ENCODE measurements at places on chromosomes 3 and 15. TPM values are rescaled to one million over a fixed set of nuclear protein-coding genes. Genes with fewer than 3 reads are reported as not detected.

- no peaks in the 10 kb centered on the region for H3K36me3 ChIP-seq
- H3K4me3 ChIP-seq = no peak overlapping the region
- H3K27me3 ChIP-seq = peaks cover 29% of the 10 kb centered on the region
- DNase-seq = no peak
- H3K27ac ChIP-seq = no peak overlapping the region
These were observed 132.8 kb upstream of the ICE2 start for GRCh38 chr15:60611592-60612346.

DNA sequence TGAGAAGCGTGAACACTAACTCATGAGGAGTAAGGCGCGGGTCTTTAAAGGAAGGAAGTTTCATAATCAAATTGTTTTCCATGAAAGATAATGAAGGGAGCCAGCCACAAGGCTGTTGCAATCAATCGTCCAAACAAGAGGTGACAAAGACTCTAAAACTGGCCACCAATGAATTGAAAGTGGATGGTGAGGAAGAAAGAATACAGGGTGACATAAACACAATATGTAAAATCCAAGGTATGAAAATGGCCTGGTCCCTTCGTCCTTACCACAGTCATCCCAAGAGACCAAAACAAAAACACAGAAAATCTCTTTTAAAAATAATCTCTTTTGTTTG lies 12.0 kb downstream of the CD86 start:
- DNase-seq = no peak
- no peak overlapping the region for H3K4me3 ChIP-seq
- peaks cover 13% of the 10 kb centered on the region for H3K4me1 ChIP-seq
- H3K27me3 ChIP-seq = no peaks in the 10 kb centered on the region
- no peaks in the 10 kb centered on the region for H3K36me3 ChIP-seq

- DNase-seq = no peak
- no peaks in the 10 kb centered on the region for H3K36me3 ChIP-seq
These were observed 41.5 kb downstream of the GPD1L start for GRCh38 chr3:32147933-32148332.

GRCh38 chr3:71732637-71733036 lies 7.4 kb upstream of the EIF4E3 start:
- H3K4me1 ChIP-seq = peaks cover 14% of the 10 kb centered on the region
- no peak overlapping the region for H3K4me3 ChIP-seq
- no peaks in the 10 kb centered on the region for H3K36me3 ChIP-seq
- H3K27me3 ChIP-seq = peaks cover 14% of the 10 kb centered on the region

DNA sequence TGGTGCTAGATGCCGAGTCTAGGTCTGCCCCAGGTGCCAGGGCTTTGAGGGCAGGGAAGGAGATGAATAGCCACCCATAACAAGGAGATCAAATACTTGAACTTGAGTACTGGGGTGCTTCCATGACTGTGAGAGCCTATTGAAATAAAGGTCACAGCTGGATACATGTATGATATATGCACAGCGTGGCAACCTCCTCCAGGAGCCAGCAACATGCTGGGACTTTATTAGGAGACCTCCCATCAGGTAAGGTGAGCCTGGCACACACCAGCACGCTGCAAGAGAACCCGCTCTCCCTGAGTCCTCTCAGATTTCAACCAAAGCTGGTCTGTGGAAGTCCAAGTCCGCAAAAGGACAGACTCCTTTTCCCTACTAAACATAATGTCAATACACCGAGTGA lies 10.5 kb upstream of the HES1 start:
- DNase-seq = no peak
- no peaks in the 10 kb centered on the region for H3K36me3 ChIP-seq
- H3K4me1 ChIP-seq = peaks cover 14% of the 10 kb centered on the region
- no peak overlapping the region for H3K27ac ChIP-seq
- no peak overlapping the region for H3K4me3 ChIP-seq

DNA sequence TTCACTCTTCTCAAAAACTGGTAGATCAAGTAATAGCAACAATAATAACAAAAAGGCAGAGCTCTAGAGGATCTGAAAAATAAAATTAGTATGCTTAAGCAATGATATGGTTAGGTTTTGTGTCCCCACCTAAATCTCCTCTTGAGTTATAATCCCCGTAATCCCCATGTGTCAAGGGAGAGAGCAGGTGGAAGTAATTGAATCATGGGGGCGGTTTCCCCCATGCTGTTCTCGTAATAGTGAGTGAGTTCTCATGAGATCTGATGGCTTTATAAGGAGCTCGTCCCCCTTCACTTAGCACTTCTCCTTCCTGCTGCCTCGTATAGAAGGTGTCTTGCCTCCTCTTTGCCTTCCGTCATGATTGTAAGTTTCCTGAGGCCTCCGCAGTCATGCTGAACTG lies 60.2 kb upstream of the ABHD2 start:
- H3K4me1 ChIP-seq = no peaks in the 10 kb centered on the region
- no peak for DNase-seq
- no peaks in the 10 kb centered on the region for H3K36me3 ChIP-seq

GRCh38 chr15:50904211-50904610 lies 4.3 kb upstream of the AP4E1 start:
- no peaks in the 10 kb centered on the region for H3K27me3 ChIP-seq
- peaks cover 19% of the 10 kb centered on the region for H3K4me1 ChIP-seq
- DNase-seq = no peak
- H3K27ac ChIP-seq = no peak overlapping the region
- H3K36me3 ChIP-seq = peaks cover 4% of the 10 kb centered on the region
- H3K4me3 ChIP-seq = no peak overlapping the region

DNA sequence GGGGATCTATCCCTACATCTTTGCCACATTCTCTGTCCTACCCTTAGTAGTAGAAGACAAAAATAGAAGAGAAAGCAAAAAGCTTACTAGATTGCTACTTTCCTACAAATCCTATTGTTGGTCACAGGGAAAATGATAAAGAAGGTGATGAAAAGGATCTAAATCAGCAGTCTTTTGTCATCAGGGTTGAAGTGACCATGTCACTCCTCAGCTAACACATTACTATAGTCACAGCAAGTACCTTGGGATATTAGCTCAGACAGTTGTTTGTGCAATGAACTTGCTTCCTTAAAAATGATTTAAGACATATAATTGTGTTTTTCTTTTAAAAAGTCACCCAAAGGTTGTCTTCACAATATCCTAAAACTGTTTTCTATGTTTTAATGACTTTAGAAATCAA lies 6.3 kb downstream of the ST3GAL6 start:
- H3K36me3 ChIP-seq = no peaks in the 10 kb centered on the region
- peaks cover 48% of the 10 kb centered on the region for H3K4me1 ChIP-seq
- H3K27me3 ChIP-seq = no peaks in the 10 kb centered on the region
- DNase-seq = no peak
- H3K27ac ChIP-seq = peak overlapping the region; percentile 36
- no peak overlapping the region for H3K4me3 ChIP-seq

- H3K27me3 ChIP-seq = no peaks in the 10 kb centered on the region
- H3K36me3 ChIP-seq = peaks cover 3% of the 10 kb centered on the region
- no peak overlapping the region for H3K27ac ChIP-seq
- peaks cover 19% of the 10 kb centered on the region for H3K4me1 ChIP-seq
These were observed 58.8 kb downstream of the KAT2B start for GRCh38 chr3:20099060-20099459.

DNA sequence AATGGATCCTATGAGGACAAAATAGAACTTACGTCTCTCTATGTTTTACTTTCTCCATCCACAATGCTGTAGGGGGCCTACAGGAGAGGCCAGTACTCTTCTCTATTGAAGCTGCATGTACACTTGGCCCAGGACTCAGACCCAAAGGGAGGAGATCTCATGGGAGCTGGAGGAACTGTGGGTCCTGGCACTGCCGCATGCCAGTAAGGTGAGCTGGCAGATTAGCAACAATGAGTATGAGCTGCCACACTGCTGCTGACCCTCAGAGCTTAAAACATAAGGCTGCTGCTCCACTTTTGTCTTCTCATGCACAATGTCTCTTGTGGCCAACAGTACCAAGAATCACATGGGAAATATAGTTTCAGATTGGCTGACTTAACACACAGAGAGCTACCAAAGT lies 57.8 kb upstream of the TBC1D5 start:
- H3K27me3 ChIP-seq = no peaks in the 10 kb centered on the region
- H3K4me1 ChIP-seq = peaks cover 15% of the 10 kb centered on the region
- H3K4me3 ChIP-seq = no peak overlapping the region
- H3K36me3 ChIP-seq = no peaks in the 10 kb centered on the region
- DNase-seq = no peak

DNA sequence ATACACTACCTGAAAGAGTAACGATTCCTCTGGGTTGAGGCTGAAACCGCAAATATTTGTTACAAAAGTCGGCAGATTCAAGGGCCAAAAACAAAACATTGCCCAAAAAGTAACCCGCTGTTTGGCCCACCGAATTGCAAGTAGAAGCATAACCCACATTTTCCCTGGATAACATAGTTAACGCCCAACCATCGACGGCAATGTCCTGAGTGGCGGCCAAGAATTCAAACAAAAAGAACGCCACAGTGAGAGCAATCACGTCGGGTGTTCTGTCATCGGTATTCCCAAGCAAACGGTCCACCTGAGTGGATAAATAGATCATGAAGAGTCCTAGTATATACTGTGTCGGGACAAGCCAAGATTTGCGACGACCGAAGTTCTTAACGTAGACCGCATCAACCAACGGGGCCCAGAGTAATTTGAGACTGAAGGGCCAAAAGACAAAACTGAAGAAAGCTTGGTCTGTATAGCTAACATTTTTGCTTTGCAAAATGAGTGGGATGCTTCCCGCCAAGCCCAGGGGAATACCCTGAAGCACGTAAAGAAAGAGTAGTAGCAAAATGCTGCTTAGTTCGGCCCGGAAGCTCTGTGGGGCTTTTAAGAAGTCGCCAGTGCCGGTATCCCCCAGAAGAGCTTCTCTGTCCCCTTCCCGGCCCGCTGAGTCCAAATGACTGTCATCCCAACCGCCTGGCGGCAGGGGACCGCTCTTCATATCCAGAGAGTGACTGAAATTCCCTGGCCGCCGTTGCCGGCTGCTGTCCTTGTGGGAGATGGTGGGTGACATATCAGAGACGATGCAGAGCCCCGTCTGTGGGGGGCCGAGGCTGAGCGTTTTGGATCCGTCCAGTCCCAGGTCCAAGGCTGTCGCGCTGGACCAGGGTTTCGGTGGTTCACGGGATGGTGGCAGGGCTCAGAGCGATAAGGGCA lies 750 bp downstream of the SLC33A1 start:
- DNase-seq = peak; percentile 14
- H3K27ac ChIP-seq = peak overlapping the region; percentile 72
- peaks cover 34% of the 10 kb centered on the region for H3K4me1 ChIP-seq
- peak overlapping the region; percentile 97 for H3K4me3 ChIP-seq
- H3K36me3 ChIP-seq = peaks cover 4% of the 10 kb centered on the region

DNA sequence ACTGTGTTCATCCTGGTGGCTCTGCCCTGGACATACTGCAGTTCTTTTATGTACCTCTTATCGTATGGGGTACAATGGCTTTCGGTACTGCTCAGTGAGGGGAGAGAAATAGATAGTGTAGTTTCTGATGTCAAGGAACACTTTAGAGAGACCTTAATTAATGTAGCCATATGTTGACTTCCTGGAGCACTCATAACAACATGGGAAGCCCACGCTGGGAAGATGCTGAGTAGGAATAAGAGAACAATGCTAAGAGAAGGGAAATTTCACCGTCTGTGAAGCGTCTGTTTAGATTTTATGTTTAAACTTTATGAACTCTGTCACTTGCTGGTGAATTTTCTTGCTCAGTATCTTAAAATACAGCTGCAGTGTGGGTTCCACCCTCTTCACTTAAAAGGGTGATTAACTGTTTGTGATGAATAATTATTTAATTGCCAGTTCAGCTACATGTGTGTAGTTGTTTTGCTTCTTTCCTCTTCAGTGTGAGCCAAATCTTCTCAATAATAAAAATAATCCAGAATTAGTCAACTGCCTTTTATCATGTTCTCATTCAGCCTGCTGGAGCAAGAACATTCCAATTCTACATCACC lies 373.1 kb upstream of the TPRG1 start:
- H3K27ac ChIP-seq = no peak overlapping the region
- H3K27me3 ChIP-seq = no peaks in the 10 kb centered on the region
- H3K4me1 ChIP-seq = peaks cover 8% of the 10 kb centered on the region
- H3K4me3 ChIP-seq = no peak overlapping the region
- no peak for DNase-seq

- H3K4me3 ChIP-seq = no peak overlapping the region
- no peak overlapping the region for H3K27ac ChIP-seq
- H3K4me1 ChIP-seq = no peaks in the 10 kb centered on the region
- no peaks in the 10 kb centered on the region for H3K27me3 ChIP-seq
- DNase-seq = no peak
These were observed 32.1 kb downstream of the KIF7 start for GRCh38 chr15:89623165-89623564.

GRCh38 chr15:58641660-58642059 lies 107.8 kb downstream of the ADAM10 start:
- H3K27me3 ChIP-seq = no peaks in the 10 kb centered on the region
- no peak overlapping the region for H3K27ac ChIP-seq
- H3K36me3 ChIP-seq = peaks cover 22% of the 10 kb centered on the region
- no peak for DNase-seq
- H3K4me1 ChIP-seq = no peaks in the 10 kb centered on the region

DNA sequence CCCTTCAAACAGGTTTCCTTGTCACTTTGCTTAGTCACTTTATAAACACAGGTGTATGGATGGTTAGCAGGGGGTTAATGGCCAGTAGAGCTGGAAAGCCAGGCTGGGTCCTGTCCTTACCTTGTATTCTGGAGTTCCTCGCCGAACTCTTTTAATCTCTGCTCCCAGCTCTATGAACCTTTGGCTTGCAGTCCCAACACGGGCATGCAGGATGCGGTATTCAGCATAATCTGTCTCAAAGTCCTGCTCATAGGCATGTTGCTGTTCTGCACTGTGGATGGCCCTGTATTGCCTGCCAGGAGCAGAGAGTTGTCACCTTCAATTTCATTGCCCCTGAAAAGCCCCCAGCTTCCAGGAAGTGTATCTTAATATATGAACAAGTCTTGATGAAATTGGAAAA lies 2.7 kb downstream of the ELL3 start:
- H3K4me3 ChIP-seq = peak overlapping the region; percentile 45
- peaks cover 19% of the 10 kb centered on the region for H3K27me3 ChIP-seq
- peaks cover 8% of the 10 kb centered on the region for H3K4me1 ChIP-seq
- H3K27ac ChIP-seq = no peak overlapping the region
- H3K36me3 ChIP-seq = peaks cover 21% of the 10 kb centered on the region

DNA sequence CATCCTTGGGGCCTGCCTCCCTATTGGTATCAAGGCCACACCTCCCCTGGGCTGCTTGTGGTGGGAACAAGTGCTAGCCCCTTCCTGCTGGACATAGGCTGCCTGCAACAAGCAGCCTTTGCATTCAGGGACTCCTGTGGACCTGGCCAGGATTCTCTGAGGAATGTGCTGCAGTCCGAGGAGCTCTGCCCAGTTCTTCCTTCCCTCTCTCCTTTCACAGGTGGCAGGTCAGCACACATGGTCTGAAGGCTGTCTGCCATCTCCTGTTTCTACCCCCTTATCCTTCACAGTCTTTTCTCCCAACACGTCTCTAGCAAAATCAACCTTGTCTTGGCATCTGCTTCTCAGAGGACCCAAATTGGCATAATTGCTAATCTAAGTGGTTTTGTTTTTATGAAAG lies 97.0 kb upstream of the LIPC start:
- peaks cover 37% of the 10 kb centered on the region for H3K4me1 ChIP-seq
- no peak for DNase-seq
- H3K4me3 ChIP-seq = no peak overlapping the region

The SPTSSB gene
- 0.20 TPM for total RNA-seq

The BUB1B gene
- total RNA-seq = 96.6 TPM

The C3orf62 gene
- total RNA-seq = 9.2 TPM

The MESP2 gene
- 0.36 TPM for total RNA-seq
